T-helper 17 cell (primary cell): ENCODE measurements at places on chromosomes 16 and 17. TPM values are rescaled to one million over a fixed set of nuclear protein-coding genes. Genes with fewer than 3 reads are reported as not detected.

DNA sequence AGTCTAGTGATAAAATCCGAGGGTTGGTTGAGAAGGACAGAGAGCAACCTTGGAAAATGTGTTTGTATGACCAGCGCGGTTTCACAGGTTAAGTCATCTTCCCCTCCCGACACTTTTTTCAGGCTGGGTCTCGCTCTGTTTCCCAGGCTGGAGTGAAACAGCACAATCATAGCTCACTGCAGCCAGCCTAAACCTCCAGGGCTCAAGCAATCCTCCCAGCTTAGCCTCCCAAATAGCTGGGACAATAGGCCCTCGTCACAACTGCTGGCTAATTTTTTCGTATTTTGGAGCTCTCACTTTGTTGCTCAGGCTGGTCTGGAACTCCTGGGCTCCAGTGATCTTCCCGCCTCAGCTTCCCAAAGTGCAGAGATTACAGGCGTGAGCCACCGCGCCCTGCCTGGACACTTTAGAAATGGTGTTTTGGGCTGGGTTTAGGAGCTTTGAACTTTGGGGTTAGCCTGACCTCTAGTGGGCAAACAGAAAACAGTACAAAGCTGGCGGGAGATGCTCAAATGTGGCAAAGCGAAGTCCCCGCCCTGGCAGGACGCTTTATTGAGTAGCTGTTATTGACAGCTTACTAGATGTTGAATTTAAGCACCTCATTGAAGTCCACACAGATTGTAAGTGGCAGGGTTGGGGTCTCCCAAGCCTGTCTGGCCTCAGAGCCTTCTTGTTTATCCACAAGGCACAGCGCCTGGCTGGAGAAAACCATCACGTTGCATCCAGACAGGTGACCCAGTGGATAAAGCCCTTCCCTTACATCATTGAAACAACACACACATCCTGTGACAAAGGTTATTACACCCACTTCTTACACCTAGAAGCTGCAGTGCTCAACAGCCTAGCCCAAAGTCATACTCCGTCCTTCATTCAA, 34.7 kb upstream of the RBBP6 start:
- H3K36me3 ChIP-seq, result no peaks in the 10 kb centered on the region
- no peak overlapping the region for H3K27ac ChIP-seq
- peaks cover 37% of the 10 kb centered on the region for H3K27me3 ChIP-seq
- H3K4me3 ChIP-seq, result no peak overlapping the region
- no peaks in the 10 kb centered on the region for H3K4me1 ChIP-seq
- DNase-seq, result peak; percentile 21

- peaks cover 56% of the 10 kb centered on the region for H3K27me3 ChIP-seq
- DNase-seq, result no peak
- no peaks in the 10 kb centered on the region for H3K36me3 ChIP-seq
- no peak overlapping the region for H3K4me3 ChIP-seq
- H3K4me1 ChIP-seq, result peaks cover 4% of the 10 kb centered on the region
Measured at GRCh38 chr16:86343796-86344585, 166.3 kb upstream of the FOXF1 start.

MEIOB gene
- not detected for total RNA-seq

DNA sequence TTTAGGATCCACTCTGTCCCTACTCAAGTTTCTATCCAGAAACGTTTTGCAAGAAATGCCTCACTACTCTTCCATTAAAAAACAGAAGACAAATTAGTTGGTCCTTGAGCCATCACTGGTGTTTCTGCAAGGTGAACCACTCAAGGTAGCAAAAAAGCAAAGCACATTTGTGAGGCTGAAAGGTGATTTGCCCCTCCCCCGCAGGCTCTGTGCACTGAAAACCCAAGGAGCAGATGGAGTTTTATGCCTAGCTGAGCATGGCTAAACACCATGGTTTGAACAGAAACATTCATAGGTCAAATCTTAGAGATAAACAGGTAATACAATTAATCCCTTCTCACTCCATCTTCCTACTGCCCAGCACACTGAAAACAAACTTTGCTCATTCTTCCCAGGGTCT, 538.2 kb upstream of the CDH5 start:
- no peaks in the 10 kb centered on the region for H3K27me3 ChIP-seq
- H3K4me1 ChIP-seq, result no peaks in the 10 kb centered on the region
- no peak for DNase-seq
- no peak overlapping the region for H3K27ac ChIP-seq
- H3K4me3 ChIP-seq, result no peak overlapping the region

TM4SF5 gene
- not detected for total RNA-seq

CD300E gene
- 0.81 TPM for total RNA-seq

ATP2A1 gene
- 0.75 TPM for total RNA-seq

CTF1 gene
- total RNA-seq, result not detected

DNA sequence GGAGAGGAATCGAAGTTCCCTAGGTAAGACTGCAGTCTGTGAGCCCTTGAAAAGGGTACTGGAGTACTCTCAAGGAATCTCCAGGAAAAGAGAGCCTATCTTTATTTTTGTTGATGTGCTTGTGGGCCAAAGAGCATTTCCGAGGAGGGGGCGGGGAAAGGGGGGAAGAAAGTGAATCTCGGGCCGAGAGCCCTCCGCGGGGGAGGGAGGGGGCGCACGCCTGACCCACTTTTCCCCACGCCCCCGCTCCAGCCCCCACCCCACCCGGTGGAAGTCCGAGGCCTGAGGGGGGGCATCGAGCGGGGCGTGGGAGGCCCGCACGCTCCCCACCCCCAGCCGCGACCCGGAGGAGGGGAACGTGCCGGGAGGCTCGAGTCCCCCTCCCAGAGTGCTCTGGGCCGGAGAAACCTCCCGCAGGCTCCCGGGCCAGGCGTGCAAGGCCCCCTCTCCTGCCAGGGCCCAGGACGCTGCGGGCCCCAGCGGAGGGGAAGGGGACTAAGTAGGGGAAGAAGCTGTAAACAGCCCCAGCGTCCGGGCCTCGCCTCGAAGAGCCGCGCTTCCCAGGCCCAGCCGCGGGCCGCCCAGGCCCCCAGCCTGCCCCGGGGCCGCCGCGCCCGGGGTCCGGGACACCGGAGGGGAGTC, 444 bp downstream of the HELZ start:
- H3K4me1 ChIP-seq, result peaks cover 47% of the 10 kb centered on the region
- peak overlapping the region; percentile 89 for H3K4me3 ChIP-seq
- H3K36me3 ChIP-seq, result no peaks in the 10 kb centered on the region
- peak; percentile 22 for DNase-seq

- H3K4me1 ChIP-seq, result no peaks in the 10 kb centered on the region
- no peak for DNase-seq
- H3K36me3 ChIP-seq, result no peaks in the 10 kb centered on the region
- H3K27ac ChIP-seq, result no peak overlapping the region
- H3K4me3 ChIP-seq, result no peak overlapping the region
Measured at GRCh38 chr16:86533076-86533475, 22.0 kb downstream of the MTHFSD start.

- DNase-seq, result no peak
- no peaks in the 10 kb centered on the region for H3K36me3 ChIP-seq
- H3K4me1 ChIP-seq, result no peaks in the 10 kb centered on the region
Measured at GRCh38 chr17:70271672-70272071, 102.3 kb downstream of the KCNJ2 start.

DNA sequence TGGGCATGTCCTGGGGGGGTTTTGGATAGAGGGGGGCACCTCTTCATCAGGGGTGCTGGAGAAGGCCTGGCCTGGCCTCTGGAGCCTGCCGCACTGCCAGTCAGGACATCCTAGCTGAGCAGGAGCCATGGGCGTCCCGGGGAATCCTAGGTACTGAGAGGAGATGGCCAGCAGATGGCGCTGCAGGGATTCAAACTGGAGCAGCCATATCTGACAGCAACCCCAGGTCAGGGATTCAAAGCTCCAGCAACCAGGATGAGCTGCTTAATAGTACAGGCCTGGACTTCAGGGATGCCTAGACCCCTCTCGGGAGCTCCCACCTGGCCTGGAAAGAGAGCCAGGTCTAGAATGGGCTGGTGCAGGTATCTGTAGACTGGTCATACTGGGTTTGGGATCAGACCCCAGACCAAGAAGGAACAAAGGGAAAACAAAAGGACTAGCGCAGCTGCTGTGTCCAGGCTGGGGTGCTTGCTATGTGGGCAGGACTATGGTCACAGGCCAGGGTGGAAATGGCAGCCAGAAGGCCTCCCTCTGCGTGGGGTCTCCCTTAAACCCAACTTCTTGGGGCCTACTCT, 306.9 kb upstream of the RBFOX1 start:
- H3K4me1 ChIP-seq, result no peaks in the 10 kb centered on the region
- H3K36me3 ChIP-seq, result no peaks in the 10 kb centered on the region
- no peaks in the 10 kb centered on the region for H3K27me3 ChIP-seq
- H3K4me3 ChIP-seq, result no peak overlapping the region
- DNase-seq, result no peak

GRCh38 chr17:72136692-72137091, 15.9 kb downstream of the SOX9 start:
- DNase-seq, result no peak
- no peaks in the 10 kb centered on the region for H3K36me3 ChIP-seq
- peaks cover 12% of the 10 kb centered on the region for H3K27me3 ChIP-seq

GRCh38 chr16:56726926-56727325, 3.0 kb upstream of the NUP93 start:
- H3K4me1 ChIP-seq, result peaks cover 16% of the 10 kb centered on the region
- no peak for DNase-seq
- H3K27ac ChIP-seq, result no peak overlapping the region
- peaks cover 2% of the 10 kb centered on the region for H3K36me3 ChIP-seq

GRCh38 chr17:9204637-9205329, 183.5 kb downstream of the NTN1 start:
- peaks cover 18% of the 10 kb centered on the region for H3K27me3 ChIP-seq
- H3K4me3 ChIP-seq, result no peak overlapping the region
- DNase-seq, result no peak
- no peaks in the 10 kb centered on the region for H3K36me3 ChIP-seq
- H3K27ac ChIP-seq, result peak overlapping the region; percentile 14
- peaks cover 9% of the 10 kb centered on the region for H3K4me1 ChIP-seq

ASGR1 gene
- 0.42 TPM for total RNA-seq

- no peak overlapping the region for H3K27ac ChIP-seq
- peaks cover 3% of the 10 kb centered on the region for H3K4me1 ChIP-seq
- H3K27me3 ChIP-seq, result no peaks in the 10 kb centered on the region
- no peaks in the 10 kb centered on the region for H3K36me3 ChIP-seq
Measured at GRCh38 chr16:21590287-21590686, 9.1 kb upstream of the METTL9 start.

DNA sequence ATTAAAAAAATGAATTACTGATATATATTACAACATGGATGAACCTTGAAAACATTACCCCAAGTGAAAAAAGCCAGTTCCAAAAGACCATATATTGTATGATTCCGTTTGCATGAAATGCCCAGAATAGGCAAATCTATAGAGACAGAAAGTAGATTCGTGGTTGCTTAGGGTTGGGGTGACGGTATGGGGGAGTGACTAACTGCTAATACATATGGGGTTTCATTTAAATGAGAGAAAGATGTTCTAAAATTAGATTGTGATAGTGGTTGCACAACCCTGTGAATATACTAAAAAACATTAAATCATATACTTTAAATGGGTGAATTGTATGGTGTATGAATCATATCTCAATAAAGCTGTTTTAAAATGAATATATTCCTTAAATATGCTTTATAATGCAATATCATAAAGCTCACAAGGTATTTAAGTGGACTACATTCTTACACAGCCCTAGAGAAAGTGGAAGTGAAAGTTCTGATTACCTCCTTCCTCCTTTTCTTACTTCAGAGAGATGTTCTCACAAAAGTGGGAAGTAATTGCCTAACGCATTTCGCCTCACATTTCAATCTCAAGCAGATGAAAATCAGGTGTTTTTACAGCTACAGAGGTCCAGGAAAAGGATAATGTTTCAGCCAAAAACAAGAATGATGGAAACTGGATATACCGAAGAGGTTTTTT, 142.7 kb upstream of the GNAO1 start:
- DNase-seq, result no peak
- peaks cover 4% of the 10 kb centered on the region for H3K36me3 ChIP-seq
- H3K27ac ChIP-seq, result no peak overlapping the region
- H3K27me3 ChIP-seq, result peaks cover 18% of the 10 kb centered on the region
- no peak overlapping the region for H3K4me3 ChIP-seq

DNA sequence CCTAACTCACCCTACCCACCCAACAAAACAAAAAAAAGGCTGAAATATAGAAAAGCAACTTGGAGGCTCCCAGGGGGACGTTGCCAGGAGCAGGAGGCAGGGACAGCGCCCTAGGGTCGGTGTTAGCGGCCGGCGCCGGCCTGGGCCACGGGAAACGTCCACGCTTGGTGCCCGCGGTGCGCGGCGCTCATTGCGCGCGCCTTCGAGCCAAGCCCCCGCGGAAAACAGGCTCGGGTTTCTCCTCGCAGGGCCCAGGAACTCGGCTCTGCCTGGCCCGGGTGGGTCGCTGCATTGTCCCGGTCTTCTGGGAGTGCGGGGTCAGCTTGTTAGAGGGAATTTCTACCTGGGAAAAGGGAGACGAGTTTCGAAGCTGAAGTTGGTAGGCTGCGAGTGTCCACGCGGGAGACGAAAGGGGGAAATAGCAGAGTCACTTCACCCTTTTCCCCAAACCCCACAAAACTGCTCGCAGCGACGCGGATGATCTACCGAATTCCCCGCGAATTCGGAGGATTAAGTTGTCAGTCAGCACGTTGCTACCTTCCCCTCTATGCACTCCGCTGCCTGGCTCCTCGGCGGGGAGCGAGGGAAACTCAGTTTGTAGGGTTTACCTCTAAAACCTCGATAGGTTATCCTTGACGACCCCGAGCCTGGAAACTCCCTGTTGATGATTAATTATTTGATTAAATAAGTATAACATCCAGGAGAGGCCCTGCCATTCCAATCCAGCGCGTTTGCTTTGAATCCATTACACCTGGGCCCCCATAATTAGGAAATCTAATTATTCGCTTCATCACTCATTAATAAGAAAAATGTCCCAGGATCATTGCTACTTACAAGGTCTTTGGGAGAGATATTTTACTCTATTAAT, 751 bp upstream of the FOXC2 start:
- H3K27me3 ChIP-seq, result peaks cover 59% of the 10 kb centered on the region
- peaks cover 2% of the 10 kb centered on the region for H3K36me3 ChIP-seq
- H3K4me3 ChIP-seq, result no peak overlapping the region
- peaks cover 9% of the 10 kb centered on the region for H3K4me1 ChIP-seq
- DNase-seq, result no peak

DNA sequence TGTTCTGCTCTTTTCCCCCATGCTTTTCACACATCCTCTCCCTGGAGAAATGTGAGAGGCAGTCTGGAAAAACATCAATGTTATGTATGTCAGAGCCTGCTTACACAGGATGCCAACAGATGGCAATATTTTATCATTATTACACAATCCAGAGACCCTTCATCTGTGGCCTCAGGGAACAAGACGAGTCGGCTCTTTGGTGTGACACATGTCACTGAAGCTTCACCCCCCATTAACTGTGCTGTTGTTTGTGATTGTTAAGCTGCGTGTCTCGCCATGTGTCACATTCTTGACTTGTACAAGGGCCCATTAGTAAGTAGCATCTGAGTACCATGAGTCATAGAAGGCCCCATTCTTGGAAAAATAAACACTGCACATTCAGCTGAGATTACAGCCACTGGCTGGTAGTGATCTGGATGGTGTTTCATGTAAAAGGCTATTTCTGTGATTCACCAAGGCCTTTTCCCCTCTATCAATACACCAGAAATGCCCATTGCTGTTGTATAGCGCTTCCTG, 682.1 kb upstream of the SOX9 start:
- no peaks in the 10 kb centered on the region for H3K4me1 ChIP-seq
- no peak for DNase-seq

BPTF gene
- total RNA-seq, result 138 TPM
